ENCODE measurements at places on chromosomes 12 and 14.

DNA sequence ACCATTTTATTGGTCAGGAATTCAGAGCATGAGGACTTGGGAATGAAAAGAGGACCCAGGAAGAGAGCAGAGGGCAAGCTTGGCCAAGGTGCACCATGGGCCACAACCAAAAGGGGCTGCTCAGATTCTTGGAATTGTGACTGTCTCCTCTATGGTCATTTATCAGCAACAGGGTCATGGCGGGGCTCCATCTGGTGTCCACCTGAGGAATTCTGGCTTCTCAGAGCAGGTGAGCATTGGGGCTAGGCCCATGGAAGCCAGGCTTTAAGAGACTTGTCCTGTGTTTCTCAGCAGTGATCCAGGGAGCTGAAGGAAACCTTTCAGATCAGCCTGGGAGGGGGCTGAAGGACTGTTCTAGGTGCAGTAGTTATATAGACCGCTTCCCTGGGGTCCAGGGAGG is 2.6 kb upstream of the RIN3 start:
- DNase-seq = no peak

- DNase-seq = peak; percentile 56
Measured at GRCh38 chr14:100073576-100074430, 8.6 kb downstream of the EVL start.

- no peak for DNase-seq
Measured at GRCh38 chr12:122352394-122352793, 70.1 kb downstream of the CLIP1 start.

DNA sequence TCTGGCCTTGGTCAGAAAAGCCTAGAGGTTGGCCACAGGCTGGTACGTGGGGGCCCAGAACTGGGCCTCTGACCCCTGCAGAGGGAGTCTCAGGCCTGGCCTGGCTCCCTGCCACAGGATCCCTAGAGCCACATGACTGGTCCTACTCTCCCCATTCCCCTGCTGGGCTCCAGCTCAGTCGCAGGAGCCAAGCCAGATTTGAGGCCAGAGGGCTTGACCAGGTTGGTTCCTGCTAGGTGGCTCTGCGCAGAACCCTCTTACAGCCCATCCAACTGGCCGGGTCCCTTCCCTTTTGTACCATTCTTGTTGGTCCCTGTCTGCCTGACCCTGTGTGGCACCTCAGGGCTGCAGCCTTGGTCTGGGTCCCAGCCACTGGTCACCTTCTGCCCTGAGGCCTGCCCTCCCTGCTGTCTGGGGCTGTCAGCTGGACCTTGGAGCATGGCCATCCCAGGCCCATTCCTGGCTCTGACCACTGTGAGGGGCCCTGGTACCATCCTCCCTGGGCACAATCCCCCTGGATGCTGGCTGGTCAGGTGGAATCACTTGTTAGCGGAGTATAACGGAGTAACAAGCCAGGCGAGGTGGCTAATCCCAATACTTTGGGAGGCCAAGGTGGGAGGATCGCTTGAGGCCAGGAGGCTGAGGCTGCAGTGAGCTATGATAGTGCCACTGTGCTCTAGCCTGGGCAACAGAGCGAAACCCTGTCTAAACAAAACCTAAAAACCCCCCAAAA is 22.9 kb upstream of the PPP1R13B start:
- no peak for DNase-seq

- no peak for DNase-seq
Measured at GRCh38 chr12:96220902-96221301, 26.7 kb downstream of the ELK3 start.

DNA sequence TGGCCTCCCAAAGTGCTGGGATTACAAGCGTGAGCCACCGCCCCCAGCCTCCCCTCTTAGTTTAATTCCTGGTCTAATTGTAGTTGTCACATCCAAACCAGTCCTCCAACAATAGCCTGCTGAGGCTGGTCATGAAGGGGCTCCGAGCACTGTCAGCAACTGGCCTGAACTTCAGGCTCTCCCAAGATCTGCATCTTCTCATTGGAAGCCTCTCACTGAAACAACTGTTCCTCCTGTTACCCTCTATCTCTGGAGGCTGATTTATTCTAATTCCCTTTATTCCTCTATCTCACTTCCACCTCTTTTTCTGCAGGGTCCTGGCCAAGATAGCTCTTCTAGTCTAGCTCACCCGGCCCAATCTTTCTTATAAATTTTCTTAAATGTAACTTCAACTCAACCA is 89.4 kb downstream of the DUSP16 start:
- DNase-seq = no peak

- no peak for DNase-seq
Measured at GRCh38 chr12:109558374-109559199, 14.7 kb downstream of the MMAB start.

DNA sequence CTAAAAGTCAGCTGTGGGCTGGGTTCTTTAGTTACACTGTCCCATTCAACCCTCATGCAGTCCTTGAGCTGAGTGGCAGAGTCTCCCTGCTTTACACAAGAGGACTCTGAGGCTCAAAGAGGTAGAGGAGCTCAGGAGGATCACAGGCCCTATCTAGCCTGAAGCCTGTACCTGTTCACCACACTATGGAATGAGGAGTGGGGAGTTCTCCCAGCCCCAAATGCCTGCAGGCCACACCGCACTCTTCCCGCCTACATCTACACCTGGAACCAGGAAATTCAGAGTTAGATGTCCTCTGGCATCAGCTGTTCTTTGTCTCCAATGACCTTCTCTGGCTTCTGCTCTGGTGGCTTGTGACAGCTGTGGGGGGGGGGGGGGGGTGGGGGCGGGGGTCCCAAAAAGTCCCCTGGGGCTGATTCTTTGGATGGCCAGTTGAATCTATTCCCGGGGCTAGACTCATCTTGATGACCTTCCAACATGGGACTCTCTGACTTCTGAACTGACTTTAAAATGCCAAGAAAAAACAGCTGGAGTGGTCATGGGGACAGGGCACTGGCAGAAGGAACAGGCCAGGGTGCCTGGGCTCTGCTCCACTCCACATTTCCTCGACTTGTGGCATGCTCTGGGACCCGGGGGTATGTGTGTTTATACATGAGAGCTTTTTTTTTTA is 30.6 kb downstream of the RIN3 start:
- DNase-seq = no peak

DNA sequence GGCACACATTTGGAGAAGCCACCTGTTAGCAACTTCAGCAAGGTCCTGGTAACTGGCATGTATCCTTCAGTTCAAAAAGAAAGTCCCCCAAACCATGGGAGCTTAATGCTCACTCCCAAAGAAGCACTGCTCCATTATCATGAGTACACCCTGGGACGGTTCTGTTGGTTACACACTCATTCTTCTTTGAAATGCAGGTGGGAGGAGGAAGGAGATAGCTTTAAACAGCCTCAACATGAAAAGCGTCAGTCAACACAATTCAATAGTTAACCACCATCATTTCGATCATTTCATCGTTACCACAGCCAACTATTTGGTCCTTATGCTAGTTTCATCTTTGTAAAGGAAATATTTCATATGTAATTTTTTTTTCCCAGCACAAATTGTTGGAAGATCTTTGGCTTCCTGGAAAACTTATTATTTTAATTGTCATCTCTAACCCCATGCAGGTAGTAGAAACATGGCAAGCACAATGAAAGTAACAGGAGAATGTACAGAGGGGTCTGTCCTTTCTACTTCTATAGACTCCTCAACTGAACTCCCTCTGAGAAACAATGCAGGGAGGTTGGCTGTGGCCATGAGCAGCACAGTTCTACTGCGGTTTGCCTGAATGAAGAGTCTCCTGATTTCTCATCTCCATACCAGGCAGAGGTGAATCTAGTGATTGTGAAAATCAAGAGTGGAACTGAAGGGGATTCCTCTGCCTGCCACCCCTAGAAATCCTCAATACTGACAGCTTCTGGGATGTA is 196.4 kb upstream of the FOXN3 start:
- DNase-seq = no peak

DNA sequence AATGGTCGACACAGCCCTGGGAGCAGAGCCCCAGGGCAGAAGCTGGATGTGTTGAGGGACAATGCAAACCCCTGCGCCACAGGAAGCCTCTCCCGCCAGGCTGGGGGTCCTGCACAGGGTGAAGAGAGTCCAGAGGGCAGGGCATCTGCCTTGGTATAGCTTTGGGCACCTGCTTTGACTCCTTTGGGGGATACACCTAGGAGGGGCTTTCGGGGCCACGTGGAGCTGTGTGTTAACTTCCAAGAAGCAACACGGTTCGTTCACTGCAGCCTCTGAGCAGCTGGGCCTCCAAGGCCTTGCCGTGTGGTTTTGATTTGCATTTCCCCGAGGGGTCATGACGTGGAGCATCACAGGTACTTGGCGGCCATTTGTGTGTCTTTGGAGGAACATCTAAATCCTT is 5.8 kb upstream of the PUS1 start:
- no peak for DNase-seq

GRCh38 chr12:21551841-21552465 is 25.9 kb downstream of the SPX start:
- no peak for DNase-seq

GRCh38 chr12:3216097-3216496 is 138.9 kb downstream of the TSPAN9 start:
- no peak for DNase-seq

GRCh38 chr14:93212432-93212831 is 5.4 kb downstream of the UBR7 start:
- DNase-seq = no peak

DNA sequence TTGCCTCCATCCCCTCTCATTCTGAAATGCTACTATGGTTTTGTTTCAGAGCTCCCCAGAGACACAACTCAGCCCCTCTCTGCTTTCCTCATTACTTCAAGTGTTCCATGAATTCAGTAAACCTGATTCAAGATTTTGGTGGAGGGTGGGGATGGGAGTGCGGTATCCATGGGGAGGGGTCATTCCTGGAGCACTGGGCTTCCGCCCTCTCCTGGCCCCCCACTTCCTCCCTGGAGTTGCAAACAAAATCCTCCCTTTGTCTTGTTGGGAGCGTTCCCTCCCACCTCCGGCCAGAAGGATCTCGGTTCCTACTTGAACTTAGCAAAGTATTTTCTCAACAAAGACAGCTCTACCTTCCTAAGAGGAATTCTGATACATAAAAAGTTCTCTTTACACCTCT is 71.8 kb upstream of the LTA4H start:
- no peak for DNase-seq

DNA sequence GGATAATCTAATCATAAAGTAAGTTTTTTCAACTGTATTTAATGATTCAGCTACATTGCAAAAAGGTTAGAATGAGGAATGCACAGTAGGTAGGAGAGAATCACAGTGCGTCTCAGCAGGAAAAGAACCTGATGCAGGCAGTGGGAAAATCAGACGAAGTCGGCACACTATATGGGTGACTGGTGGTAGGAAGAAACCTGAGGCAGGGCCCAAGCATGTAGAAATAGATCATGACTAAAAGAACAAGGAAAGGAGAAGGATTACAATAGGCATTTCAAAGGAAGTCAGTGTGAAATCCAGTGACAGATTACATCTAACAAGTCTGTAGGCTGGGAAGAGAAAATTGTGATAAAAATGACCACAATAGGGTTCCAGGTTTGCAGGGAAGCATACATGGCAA is 267.0 kb downstream of the MED13L start:
- DNase-seq = no peak

All from stimulated activated naive CD8-positive, alpha-beta T cell treated with anti-CD3 and anti-CD28 coated beads, Interleukin-15, Interleukin-2, amounts not matched to agents 100 U/mL and 50 U/mL, for 24 hours (primary cell).